ENCODE measurements at places on chromosomes 12 and 14.

GRCh38 chr12:20305470-20305869 lies 62.9 kb upstream of the PDE3A start:
- no peak for ATAC-seq

DNA sequence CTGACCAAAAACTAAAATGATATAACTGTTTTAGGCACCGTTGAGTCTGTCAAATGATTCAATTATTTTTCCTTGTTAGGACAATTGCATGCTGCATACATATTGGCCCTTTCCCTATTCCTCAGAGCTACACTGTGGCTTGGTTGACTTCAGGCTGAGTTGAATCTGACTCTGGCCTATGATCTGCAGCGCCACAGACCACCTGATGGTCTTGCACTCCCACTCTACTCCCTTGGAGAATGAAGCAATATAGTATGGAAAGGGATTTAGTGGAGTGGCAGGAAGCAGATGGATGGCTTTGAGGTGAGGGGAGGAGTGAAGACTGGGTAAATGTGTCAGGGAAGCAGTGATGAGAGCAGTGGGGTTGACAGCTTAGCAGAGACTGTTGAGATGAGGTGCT lies 579.0 kb upstream of the STXBP6 start:
- no peak for ATAC-seq

GRCh38 chr14:98826618-98827017 lies 445.4 kb downstream of the BCL11B start:
- ATAC-seq: no peak

DNA sequence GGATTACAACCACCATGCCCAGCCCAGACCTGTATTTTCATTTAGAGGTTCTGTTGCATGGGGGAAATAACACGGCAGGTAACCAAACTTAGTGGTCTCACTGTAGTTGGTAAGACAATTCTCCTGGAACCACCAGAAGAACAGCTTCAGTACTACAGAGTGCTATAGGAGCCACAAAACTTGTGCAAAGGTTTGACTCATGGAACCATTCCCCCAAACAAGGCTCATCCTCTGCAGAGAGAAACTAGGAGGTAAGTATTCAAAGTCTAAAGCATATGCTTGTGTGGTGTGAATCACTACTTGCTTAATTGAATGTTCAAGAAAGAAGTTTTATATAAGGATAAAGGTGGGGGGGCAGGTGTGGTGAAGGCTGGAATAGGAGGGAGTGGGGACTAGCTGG lies 58.7 kb downstream of the GNS start:
- peak; percentile 82 for ATAC-seq

DNA sequence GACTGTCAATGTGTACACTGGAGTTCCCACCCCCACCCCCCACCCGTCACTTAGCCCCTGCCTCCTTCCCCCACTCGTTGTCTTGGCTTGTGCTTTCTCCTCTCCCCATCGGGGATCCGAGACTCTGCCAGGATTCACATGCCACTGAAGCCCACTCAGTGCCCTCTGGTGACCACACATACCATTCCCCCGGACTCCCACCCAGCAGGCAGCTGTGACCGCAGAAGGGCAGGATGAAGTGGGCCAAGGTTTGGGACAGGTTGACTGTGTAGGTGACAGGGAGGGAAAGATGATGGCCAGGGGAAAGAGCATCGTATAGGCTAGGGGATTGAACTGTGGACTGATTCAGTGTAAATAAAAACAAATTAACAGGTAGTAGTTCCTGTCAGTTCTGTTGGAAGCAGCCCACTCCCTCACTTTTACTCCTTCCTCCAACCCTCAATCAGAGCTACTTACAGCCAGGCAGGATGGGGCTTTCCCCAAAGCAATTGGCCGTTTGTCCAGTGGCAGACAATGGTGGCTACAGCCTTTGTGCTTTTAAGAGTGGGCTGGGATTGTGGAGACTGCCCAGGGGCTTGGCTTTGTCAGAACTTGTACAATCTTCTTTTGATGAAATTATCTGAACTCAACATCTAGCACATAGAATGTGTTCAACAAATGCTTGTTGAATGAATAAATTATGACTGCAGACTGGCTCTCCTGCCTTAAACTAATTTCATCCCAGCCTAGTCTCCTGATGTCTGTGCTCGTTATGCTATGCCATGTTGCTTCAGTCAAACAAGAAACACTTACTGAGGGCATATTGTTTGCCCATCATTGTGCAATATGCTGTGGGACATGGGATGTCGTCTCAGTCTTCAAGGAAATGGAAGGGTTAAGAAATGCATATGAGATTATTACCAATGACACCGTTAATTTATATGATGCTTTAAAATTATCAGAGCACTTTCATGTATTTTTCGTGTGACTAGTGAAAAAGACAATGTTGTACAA lies 30.2 kb downstream of the TTC9 start:
- ATAC-seq: no peak

- ATAC-seq: peak; percentile 19
Measured at GRCh38 chr14:53412819-53413675, 259.9 kb upstream of the DDHD1 start.

- ATAC-seq: no peak
Measured at GRCh38 chr12:132634411-132634990, 15.9 kb downstream of the P2RX2 start.

DNA sequence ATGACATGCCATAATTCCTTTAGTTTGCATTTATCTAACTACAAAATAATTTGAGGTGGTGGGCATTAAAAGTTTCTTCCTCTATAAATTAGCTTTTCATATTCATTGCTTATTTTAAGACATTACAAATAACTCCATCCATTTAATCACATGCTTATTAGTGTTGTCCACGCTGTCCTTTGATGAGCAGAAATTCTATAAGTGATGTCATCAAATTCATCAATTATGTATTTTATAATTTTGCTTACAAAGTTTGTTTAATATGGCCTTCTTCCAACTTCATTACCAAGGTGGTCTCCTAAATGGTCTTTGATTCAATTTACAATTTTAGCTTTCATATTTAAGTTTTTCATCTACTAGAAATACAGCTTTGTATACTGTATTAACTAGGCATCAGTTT lies 173.5 kb downstream of the PRKD1 start:
- ATAC-seq: no peak

DNA sequence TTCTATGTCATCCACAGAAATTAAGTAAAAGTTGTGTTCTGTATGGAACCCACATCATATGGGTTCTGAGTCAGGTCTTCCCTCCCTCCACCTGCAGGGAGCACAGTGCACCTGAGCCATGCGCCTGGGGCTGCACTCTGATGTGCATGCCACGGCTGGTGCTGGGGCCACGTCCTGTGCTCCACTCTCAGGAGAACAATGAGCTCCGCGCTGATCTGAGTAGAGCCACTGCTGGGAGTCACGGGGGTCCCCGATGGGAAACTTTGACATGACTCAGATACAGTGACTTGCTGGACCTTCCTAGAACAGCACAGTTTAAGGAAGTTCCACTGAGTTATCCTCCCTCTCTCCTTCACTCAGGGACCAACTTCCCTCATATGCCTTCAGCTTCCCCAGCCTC lies 683.4 kb downstream of the TMEM121 start:
- ATAC-seq: peak; percentile 52

GRCh38 chr12:131918311-131919050 lies 10.6 kb upstream of the PUS1 start:
- ATAC-seq: no peak

GRCh38 chr14:67668559-67668958 lies 5.9 kb downstream of the VTI1B start:
- peak; percentile 69 for ATAC-seq

DNA sequence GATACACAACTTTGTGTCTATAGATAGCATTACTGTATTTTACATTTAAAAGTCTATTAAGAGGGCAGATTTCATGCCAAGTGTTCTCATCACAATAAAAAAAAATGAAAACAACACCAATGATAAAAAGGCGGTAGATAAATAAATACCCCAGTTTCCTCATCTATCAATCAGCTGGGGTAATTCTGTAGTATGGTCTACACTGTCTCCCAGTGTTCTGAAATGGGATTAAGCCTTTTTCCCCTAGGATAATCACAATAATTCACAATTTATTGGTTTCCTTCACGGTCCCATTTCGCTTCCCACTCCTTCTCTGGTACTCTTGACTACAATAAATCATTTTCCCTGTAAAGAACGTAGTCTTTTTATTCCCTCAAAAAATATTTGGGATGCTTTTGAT lies 114.3 kb downstream of the SSPN start:
- ATAC-seq: no peak

- ATAC-seq: no peak
Measured at GRCh38 chr14:104967386-104968152, 10.6 kb downstream of the AHNAK2 start.

DNA sequence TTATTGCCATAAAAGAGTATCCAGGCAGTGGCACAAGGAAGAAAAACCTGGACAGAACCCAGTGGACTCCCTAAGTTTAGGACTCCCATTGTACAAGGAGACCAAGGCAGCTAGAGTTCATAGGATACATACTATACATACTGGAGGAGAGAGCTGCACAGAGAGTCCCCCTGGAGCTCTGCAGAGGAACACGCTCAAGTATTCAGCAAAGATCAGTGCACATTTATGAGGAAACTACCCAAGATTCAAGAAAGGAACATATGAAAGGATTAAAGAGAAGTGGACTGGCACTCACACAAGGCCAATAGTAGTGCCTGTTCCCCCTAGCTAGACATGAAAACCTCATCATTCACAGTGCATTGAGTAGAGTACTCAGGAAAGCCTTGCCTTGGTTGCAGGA lies 43.0 kb upstream of the CHPT1 start:
- no peak for ATAC-seq

GRCh38 chr14:67602995-67603545 lies 3.0 kb upstream of the PIGH start:
- no peak for ATAC-seq

DNA sequence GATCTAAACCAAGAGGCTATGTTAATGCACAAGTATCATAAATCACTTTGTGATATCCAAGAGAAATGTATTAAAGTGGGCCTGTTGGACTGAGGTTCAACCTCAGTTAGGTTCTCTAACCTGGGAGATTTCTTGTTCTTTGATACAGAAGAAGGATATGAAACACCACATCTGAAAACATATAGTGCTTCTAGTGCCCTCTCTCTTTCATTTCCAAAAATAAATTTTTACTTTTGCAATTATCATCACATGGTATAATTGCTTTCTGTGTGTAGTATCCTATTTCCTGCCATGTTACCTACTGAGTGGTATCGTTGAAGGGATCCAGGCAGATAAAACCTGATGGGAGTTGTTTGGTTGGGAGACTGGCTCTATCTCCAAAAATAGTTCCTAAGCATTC lies 264.9 kb downstream of the CCER1 start:
- ATAC-seq: no peak
